Effector memory CD8-positive, alpha-beta T cell (primary cell): ENCODE measurements at places on chromosomes 7 and 10.

- DNase-seq = no peak
These were observed 20.7 kb downstream of the AHCYL2 start for GRCh38 chr7:129245533-129245932.

DNA sequence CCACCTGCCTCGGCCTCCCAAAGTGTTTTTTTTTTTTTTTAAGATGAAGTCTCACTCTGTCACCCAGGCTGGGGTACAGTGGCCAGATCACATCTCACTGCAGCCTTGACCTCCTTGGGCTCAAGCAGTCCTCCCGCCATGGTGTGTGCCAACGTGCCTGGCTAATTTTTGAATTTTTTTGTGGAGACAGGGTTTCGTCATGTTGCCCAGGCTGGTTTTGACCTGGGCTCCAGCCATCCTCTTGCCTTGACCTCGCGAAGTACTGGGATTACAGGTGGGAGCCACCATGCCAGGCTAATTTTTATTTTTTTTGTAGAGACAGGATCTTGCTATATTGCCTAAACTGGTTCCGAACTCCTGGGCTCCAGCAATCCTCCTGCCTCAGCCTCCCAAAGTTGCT lies 9.0 kb upstream of the MLXIPL start:
- DNase-seq = no peak

- DNase-seq = no peak
These were observed 43.3 kb upstream of the BTRC start for GRCh38 chr10:101310529-101311184.

DNA sequence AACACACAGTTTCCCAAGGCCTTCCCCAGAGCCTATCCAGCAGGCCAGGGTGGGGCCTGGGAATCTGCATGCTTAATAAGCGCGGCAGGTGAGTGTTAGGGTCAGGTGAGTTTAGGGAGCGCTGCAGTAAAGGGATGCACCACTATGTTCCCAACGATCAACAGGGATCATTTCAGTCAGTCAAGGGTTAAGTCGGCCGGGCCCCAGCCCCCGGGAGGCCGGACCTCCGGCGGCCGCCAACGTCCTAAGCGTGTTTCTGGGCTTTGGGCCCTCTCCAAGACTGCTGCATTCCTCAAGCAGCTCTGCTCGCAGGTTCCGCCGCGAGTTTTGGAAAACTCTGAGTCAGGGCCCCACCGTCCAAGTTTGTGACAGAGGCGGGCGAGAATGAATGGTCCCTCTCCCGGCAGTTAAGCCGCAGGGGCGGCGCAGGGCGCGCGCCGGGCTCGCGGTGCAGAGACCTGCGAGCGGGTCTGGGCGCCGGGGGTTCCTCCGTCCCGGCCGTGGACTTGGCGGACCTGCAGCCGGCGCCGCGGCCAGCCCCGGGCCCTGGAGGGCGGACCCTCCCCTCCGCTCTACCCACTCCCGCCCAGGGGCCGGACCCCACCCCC lies 81.6 kb downstream of the ARHGAP22 start:
- DNase-seq = no peak

GRCh38 chr10:37488792-37489657 lies 363.6 kb downstream of the ANKRD30A start:
- no peak for DNase-seq

- DNase-seq = no peak
These were observed 92.9 kb upstream of the STK17A start for GRCh38 chr7:43490016-43490415.

DNA sequence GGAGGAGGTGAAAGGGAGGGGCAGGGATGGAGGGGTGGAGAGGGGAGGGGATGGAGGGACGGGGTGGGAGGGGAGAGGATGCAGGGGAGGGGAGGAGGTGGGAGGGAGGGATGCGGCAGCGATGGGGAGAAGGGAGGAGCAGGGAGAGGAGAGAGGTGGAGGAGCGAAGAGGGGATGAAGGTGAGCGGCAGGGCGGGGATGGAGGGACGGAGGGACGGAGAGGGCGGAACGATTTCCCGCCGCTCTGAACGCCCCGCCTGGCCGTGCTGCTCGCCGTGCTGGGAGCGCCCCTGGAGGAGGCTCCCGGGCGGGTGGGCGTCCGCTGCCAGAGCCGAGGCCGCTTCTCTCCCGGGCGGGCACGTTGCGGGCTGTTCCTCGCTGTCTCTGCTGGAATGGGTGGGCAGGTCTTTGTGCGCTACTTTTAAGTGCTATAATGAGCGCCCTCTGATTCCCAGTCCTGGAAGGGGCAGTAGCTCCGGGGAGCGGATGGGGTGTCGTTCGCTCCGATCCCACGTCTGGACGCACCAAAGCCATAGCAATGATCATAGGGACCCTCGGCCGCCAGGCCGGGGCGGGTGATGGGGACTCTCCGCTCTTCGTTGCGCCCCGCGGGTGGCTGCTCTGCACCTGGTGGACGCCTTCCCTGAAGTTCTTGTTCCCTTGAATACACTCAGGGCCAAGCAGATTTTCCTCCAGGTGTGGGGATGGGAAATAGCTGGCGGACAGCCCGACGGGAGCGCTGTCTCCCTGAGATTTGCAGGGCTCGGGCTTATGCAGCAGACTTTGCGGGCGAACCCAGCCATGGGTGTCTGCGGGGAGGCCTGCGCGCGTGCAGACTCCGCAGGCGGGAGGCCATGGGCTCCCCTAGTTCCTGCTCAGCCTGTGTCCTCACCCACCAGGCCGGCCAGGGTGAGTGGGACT lies 81.1 kb upstream of the CPXM2 start:
- DNase-seq = no peak

DNA sequence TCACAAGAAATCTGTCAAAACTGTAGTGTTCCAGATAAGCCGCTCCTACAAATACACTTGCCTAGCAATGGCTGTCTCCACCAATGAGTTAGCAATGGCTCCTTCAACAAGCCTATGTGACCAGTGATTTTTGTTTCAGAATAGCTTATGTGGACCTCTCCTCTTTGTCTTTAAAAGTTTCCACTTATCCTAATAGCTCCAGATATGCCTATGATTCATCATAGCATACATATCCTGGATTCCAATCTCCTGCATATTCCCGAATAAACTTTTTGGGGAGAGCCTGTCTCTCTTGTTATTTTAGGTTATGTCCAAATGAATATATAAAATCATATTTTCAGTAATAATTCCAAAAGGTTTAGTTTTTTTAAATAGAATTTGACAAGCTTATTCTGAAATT lies 510.6 kb downstream of the ARL4A start:
- DNase-seq = no peak

- DNase-seq = no peak
These were observed 552.8 kb downstream of the ANKRD7 start for GRCh38 chr7:118777308-118777707.

- DNase-seq = no peak
These were observed 19.2 kb downstream of the PLA2G12B start for GRCh38 chr10:72935361-72935760.

DNA sequence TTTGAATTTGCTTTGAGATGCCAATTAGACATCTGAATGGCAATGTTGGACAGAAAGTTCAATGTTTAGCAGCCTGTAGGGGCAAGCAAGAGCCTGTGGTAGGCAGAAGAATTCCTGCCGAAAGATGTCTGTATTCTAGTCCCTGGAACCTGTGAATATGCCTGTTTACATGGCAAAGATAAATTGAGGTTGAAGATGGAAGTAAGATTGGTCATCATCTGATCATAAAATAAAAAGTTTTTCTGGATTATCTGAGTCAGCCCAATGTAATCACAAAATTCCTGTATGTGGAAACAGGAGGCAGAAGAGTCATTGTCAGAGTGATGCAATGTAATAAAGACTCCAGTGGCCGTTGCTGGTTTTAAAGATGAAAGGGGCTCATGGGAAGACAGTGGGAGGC lies 430.5 kb downstream of the MDFIC start:
- no peak for DNase-seq
